ENCODE measurements at places on chromosomes 16 and 17.

DNA sequence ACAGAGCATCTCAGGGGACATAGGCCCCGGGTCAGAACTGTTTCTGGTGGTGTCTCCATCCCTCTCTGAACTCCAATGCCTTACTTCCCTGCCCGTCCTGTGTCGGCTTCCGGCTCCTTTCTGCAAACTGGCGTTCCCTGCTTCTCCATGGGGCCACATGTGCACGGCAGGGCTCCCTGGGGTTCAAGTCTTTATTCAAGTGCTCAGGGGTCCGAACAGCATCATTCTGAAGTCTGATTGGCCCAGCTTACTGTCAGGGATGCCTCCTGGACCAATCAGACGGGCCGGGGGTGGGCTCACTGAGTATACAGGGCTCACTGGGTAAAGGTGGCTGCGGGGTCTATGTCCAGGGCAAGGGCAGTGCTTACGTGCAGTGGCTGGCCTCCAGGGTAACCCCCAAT lies 17.1 kb downstream of the C16orf82 start:
- DNase-seq = no peak

DNA sequence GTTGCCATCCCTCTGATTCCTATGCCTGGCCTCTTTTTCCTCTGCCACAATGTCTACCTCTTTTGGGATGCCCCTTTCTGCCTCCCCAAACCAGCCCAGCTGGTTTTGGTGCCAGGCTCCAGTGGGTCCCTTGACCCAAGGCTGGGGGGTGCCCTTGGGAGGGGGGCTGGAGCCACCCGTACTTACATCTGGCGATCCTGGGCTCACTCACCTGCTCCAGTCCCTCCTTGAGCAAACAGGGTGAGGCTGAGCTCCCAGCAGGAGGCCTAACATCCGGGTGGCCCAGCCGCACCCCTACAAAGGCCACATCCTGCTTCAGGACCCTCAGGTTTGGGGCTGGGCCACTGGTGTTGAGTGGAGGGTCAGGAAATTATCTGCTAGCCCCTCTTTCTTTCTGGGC lies 1.2 kb downstream of the ERN2 start:
- no peak for DNase-seq

- DNase-seq = no peak
These were observed 10.6 kb downstream of the SLC16A3 start for GRCh38 chr17:82239401-82239925.

- no peak for DNase-seq
These were observed 759 bp downstream of the UBE2O start for GRCh38 chr17:76452127-76452659.

DNA sequence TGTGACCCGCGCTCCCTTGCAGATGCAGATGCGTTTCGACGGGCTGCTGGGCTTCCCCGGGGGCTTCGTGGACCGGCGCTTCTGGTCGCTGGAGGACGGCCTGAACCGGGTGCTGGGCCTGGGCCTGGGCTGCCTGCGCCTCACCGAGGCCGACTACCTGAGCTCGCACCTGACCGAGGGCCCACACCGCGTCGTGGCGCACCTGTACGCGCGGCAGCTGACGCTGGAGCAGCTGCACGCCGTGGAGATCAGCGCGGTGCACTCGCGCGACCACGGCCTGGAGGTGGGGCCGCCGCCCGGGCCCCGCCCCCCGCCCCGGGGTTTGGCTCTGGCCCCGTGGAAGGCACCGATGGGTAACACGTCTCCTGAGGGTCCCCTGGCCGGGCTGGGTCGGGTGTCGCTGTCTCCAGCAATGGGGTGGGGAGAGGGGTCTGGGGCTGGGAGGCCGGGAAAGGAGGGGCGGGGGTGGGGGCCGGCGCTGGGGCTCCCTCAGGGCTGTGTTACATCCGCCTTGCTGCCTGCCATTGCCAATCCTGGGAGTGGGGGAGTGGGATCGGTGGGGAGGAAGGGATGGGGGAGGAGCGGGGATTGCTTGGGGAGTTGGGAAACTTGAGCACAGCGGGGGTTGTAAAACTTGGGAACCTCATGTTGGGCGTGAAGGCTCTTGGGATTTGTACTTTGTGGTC lies 737 bp downstream of the NUDT16L1 start:
- DNase-seq = no peak

DNA sequence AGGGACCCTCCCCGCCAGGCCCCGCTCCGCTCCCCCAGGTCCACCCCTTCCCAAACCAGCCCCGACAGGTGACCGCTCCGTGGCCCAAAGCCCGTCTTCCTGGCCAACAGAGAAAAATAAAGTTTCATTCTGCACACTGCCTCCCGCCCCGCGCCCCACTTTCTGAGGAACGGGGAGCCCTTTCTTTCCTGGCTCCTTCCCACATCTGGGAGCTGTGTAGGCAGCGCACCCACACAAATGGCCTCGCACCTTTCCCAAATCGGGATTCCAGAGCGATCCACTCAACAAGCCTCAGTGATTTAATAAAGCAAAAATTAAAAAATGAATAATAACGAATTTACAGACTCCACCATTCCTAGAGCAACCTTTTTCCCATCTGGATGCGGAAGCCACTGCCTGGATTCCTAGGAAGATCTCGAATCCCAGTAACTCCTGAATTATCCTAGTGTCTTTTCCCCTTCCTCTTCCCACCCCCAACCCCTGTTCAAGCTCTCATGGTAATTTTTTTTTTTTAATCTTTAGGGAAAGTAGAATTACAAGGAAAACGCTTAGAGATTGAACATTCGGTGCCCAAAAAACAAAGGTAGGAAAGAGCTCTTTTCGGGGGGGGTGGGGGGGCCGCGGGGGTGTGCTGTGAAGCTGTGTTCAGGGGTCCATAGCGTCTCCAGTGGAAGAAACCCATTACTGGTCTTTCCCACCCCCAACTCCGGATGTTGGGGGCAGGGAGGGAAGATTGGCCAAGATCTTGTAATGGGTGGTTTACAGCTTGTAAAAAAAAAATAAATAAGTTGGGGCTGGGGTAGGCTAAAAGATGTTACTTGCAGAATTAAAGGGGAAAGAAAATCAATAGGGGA lies 1.6 kb downstream of the IGF2BP1 start:
- no peak for DNase-seq

- DNase-seq = no peak
These were observed 746 bp downstream of the GNAO1 start for GRCh38 chr16:56191835-56192634.

- no peak for DNase-seq
These were observed 10.3 kb downstream of the PHB1 start for GRCh38 chr17:49404361-49404760.

DNA sequence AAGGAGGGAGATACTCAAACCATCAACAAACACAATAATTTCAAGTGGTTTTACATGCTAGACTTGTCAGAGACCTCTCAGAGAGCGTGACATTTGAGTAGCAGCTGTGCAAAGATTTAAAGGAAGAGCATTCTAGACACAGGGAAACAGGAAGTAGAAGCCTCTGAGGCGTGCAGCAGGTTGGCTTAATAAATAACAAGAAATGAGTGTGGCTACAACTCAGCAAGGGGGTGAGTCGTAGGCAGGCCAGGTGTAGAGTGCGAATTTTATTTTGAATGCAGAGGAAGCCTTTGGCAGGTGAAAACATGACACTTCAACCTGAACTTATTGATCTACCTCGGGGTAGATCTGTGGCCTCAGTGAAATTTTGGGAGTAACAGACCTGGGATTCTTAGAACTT lies 73.2 kb upstream of the MRTFB start:
- no peak for DNase-seq

DNA sequence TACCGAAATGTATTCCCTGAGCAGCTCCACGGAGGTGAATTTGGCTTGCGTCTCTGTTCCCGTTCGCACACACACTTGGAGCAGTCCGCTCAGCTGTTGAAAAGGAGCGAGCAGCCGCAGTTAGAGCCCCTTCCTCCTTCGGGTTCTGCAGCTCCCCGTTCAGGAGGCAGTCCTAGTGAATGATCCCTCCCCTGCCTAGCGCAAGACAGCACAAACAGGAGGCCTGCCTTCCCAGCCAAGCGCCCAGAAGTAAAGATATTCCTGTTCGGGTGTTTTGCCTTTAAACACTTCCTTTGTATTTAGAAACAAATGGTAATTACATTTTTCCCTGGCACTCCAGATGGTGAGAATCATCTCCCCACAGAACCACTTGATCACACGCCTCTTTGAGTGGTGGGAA lies 64.7 kb downstream of the ABCC12 start:
- DNase-seq = no peak

DNA sequence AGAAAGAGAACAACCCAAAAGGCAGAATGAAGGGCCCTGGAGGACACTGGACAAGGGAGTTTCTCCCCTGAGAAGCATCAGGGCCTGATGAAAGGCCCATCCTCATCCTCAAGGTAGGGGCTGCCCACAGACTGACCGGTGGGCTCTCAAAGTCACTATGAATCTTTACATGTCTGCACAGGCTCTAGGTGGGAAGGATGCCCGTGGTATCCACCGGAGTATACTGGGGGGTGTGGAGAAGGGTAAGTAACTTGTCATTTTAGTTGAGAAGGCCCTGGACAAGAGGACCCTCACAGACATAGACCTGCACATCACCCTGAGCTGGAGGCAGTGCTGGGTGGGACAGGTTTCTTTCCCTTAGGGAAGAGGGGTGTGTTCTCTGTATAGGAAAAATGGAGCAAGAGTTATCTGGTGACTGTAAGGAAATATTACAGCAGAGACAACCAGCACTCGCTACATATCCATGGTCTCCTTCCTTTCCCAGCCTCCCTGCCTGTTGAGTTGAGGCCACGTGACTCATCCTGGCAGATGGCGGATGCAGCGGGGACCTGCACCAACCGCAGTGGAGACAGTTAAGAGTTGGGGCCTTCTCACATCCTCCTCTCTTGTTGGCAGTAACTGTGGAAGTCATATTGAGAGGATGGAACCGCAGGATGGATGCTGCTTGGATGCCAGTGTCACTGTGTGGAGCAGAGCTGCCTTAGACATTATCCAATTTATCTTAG lies 45.6 kb upstream of the KCNJ12 start:
- no peak for DNase-seq

- no peak for DNase-seq
These were observed 44.3 kb downstream of the ADCY9 start for GRCh38 chr16:4071686-4072561.

GRCh38 chr17:79152110-79152509 lies 77.5 kb downstream of the ENGASE start:
- DNase-seq = no peak

- no peak for DNase-seq
These were observed 719.0 kb downstream of the KCNJ18 start for GRCh38 chr17:22411185-22411784.

DNA sequence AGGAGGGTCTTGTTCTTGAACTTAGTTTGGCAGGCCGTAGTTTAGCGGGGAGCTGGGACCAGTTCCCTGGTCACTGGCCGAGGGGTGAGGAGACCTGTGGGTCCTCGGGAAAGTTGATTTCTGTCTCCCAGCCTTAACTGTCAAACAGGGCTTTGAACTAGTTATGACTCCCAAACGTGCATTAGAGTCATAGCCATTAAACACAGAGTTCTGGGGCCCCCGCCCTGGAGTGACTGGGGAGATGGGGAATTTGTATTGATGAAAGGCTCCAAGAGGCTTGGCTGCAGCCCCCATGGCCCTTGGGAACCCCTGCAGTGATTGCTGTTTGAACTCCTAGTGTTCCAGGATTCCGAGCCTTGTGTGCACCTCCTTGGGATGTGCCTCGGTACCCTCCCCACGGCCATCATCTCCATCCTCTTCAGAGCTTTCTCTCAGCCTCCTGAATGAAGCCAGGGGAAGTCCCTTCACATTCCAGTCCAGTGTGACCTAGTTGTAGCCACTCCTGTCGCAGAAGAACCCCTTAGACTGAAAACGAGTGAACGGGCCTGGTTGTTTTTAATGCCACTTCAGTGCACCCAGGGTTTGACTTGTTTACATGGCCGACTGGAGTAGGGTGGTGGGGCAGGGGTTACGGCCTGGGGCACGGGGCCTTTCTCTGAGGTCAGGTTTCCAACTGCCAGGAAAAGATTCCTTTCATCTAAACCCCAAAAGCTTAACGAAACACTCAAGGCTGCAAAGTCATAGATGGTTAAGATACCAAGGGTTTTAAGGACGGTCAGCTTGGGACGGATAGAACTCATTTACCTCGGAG lies 1.4 kb downstream of the MPRIP start:
- no peak for DNase-seq

DNA sequence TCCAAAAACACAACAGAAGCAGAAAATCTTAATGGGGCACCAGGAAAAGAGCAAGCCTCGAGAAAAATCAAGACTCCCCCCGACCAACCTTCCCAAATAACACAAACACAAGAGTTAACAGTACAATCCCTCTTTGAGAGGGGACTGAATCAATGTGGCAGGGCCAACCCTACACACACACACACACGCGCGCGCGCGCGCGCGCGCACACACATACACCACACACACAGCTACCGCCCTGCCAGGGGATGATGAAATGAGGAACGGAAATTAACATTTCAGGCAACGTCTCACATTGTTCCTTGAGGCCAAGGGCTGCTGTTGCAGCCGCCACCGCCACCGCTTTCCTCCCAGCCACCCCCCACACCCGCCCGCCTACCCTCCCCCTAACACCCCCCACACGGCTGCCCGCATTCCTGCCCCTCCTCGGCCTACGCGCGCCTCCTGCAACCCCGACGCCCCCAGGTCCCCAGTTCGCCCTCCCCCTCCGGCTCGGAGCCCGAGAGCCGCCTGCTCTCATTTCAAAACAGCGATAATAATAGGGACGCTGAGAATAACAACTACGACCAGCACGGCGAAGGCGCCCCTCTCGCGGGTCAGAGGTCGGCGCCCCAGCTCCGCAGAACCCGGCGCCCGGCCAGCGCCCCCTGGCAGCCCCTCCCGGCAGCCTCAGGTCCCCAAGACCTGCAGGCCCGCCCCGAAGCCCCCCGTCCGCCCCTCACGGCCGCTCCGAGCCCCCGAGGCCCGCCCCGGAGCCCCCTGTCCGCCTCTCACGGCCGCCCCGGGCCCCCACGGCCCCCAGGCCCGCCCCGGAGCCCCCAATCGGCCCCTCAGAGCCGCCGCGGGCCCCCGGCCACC lies 1.1 kb downstream of the ANKRD11 start:
- peak; percentile 66 for DNase-seq

GRCh38 chr17:40753804-40754203 lies 1.3 kb downstream of the KRT25 start:
- no peak for DNase-seq

DNA sequence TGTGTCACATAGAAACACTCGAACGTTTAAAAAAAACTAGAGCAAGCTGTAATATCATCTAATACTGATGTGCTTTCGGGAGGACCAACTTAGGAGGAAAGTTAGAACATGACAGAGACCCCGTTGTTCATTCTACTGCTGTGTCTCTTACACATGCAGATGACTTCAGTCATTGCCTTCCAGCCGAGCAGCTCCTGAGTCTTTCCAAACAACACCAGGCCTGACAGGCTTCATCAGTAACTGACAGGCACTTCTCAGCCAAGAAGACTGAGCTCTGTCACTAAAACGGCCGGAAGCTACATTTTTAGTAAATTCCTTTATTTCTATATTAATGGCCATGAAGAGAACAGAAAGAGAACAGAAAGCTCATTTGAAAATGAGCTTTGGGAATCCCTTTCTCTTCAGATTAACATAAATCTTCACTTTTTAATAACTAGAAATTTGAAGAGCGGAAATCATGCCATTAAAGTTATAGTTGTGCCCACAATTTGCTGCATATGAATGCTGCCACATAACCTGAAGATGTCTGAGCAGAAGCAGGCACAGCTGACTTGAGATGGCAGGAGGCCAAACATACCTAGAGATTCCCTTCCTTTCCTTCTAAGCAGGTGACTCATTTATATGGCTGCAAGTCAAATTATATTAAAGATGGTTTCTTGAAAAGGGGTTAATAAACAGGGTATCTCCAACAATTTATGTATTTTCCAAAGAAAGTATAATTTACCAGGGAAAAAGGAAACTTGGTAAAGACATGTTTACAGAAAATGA lies 148.9 kb downstream of the ITFG1 start:
- no peak for DNase-seq

- DNase-seq = no peak
These were observed 145.9 kb upstream of the PLCG2 start for GRCh38 chr16:81633147-81633619.

- DNase-seq = peak; percentile 76
These were observed at the start of gene CALB2 for GRCh38 chr16:71358464-71358998. Gene CALB2, plus strand, starts transcription at chr16:71358723. Its CDS starts 70 bp downstream, at chr16:71358793.

Measured in omental fat pad (tissue), 4 donors.